ENCODE measurements at places on chromosomes 3 and 15. TPM values are rescaled to one million over a fixed set of nuclear protein-coding genes. Genes with fewer than 3 reads are reported as not detected.

Gene GP9
- polyA plus RNA-seq, result 0.66 TPM

Gene TM4SF1
- polyA plus RNA-seq, result 65.4 TPM

Gene LTK
- 3.4 TPM for polyA plus RNA-seq

Gene ACOX2
- polyA plus RNA-seq, result 40.0 TPM

Gene PGBD4
- polyA plus RNA-seq, result 1.7 TPM

Gene GASK1A
- 7.8 TPM for polyA plus RNA-seq

Gene DUOXA2
- polyA plus RNA-seq, result not detected

Gene GOLGA6L9
- 8.1 TPM for polyA plus RNA-seq

Gene TRPC1
- 13.9 TPM for polyA plus RNA-seq

Gene STRC
- polyA plus RNA-seq, result 2.1 TPM

Gene CGNL1
- 63.3 TPM for polyA plus RNA-seq

Gene ZDHHC23
- 13.1 TPM for polyA plus RNA-seq

Gene GRIP2
- 1.4 TPM for polyA plus RNA-seq

Gene MEGF11
- 1.9 TPM for polyA plus RNA-seq

Gene MITF
- 3.3 TPM for polyA plus RNA-seq

Gene GHRL
- 1.5 TPM for polyA plus RNA-seq

Gene KNG1
- polyA plus RNA-seq, result 157 TPM

Gene POU1F1
- not detected for polyA plus RNA-seq

Gene TMEM158
- polyA plus RNA-seq, result 10.7 TPM

Gene SLC2A2
- 15.3 TPM for polyA plus RNA-seq

Gene BMF
- polyA plus RNA-seq, result 39.1 TPM

Gene HIGD1A
- polyA plus RNA-seq, result 148 TPM

Gene MESP2
- 0.24 TPM for polyA plus RNA-seq

Gene UROC1
- 0.22 TPM for polyA plus RNA-seq

Gene HTR3E
- not detected for polyA plus RNA-seq

Gene SLC28A2
- polyA plus RNA-seq, result 0.42 TPM

Gene DCLK3
- 0.79 TPM for polyA plus RNA-seq

Gene SOX14
- not detected for polyA plus RNA-seq

Gene PLA1A
- polyA plus RNA-seq, result 7.4 TPM

Gene PLA2G4E
- polyA plus RNA-seq, result not detected

Gene PROK2
- polyA plus RNA-seq, result 0.53 TPM

Gene SH2D7
- polyA plus RNA-seq, result 0.33 TPM

Gene CEP152
- 10.4 TPM for polyA plus RNA-seq

Gene BCL2A1
- 0.23 TPM for polyA plus RNA-seq

Gene CRYBG3
- polyA plus RNA-seq, result 30.1 TPM

Gene PLSCR5
- polyA plus RNA-seq, result not detected

Gene FSTL1
- 616 TPM for polyA plus RNA-seq

Gene PDE12
- 14.0 TPM for polyA plus RNA-seq

Gene TEX55
- not detected for polyA plus RNA-seq

Gene KLF15
- 10.0 TPM for polyA plus RNA-seq

Gene C2CD4A
- 0.31 TPM for polyA plus RNA-seq

Gene KLHL6
- polyA plus RNA-seq, result 1.1 TPM

Gene EPHB3
- 40.6 TPM for polyA plus RNA-seq

Gene AHSG
- polyA plus RNA-seq, result 0.39 TPM

Gene ILDR1
- polyA plus RNA-seq, result 8.9 TPM

Gene ERC2
- polyA plus RNA-seq, result 1.2 TPM

Gene VIPR1
- polyA plus RNA-seq, result 1.4 TPM

Gene GREM1
- polyA plus RNA-seq, result 0.56 TPM

Gene PLSCR4
- 26.1 TPM for polyA plus RNA-seq

Gene AQP9
- 0.34 TPM for polyA plus RNA-seq

Gene GOLGA8J
- polyA plus RNA-seq, result 0.77 TPM

Gene MORC1
- 0.60 TPM for polyA plus RNA-seq

Gene PAK6
- 8.4 TPM for polyA plus RNA-seq

Gene ARID3B
- polyA plus RNA-seq, result 17.1 TPM

Measured in left renal pelvis (tissue), 4 donors.